KG1 (cell line): ENCODE measurements at places on chromosomes 5 and 9.

GRCh38 chr9:24502206-24502937, 43.3 kb downstream of the IZUMO3 start:
- no peak for DNase-seq

- no peak for DNase-seq
Measured at GRCh38 chr9:76451234-76451633, 7.7 kb upstream of the GCNT1 start.

DNA sequence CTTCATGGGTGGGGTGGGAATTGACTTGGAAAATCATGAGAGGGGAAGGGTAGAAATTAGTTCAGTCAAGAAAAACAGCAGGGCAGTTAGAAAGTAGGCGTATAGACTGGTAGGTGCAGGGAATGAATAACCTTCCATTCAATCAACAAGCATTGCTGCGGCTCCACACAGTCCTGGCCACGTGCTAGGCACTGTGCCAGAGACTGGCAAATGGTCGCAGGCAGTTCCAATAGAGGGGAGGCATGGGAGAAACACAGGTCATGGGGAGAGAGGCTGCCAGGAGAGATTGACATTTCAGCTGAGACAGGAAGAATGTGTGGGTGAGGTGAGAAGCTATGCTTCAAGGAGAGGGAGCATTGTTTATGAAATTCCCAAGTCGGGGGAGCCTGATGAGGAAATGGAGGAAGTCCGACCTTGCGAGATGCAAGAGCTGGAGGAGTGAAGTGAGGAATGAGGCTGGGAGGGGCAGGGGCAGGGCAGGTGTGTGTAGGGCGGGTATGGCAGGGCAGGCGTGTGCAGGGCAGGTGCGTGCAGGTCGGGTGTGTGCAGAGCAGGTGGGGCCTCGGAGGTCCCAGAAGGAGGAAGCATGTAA, 54.4 kb upstream of the PPARGC1B start:
- no peak for DNase-seq

GRCh38 chr5:23677996-23678395, 170.6 kb downstream of the PRDM9 start:
- no peak for DNase-seq

DNA sequence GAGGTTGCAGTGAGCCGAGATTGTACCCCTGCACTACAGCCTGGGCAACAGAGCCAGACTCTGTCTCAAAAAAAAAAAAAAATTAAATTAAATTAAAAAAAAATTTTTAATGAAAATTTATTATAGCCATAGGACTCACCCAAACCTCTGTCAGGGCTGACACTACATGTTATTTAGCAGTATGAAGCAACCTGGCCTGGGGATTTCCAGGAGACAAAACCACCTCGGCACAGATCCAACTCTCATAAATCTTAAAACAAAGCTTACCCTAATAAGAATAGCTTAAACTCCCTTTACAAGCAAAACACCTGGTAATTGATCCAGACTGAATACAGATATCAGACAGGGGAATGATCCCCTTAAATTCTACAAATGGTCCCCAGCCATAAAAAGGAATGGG, 38.4 kb downstream of the PPP1R2B start:
- DNase-seq, result no peak

- no peak for DNase-seq
Measured at GRCh38 chr5:73649926-73650325, 23.9 kb downstream of the ARHGEF28 start.
